ENCODE measurements at places on chromosomes 6 and 20. TPM values are rescaled to one million over a fixed set of nuclear protein-coding genes. Genes with fewer than 3 reads are reported as not detected.

- DNase-seq, result no peak
These were observed 39.6 kb upstream of the PRELID3B start for GRCh38 chr20:59082077-59082740.

The PGC gene
- polyA plus RNA-seq, result not detected

GRCh38 chr20:1632178-1632577 lies 12.4 kb upstream of the SIRPB1 start:
- DNase-seq, result no peak

GRCh38 chr6:134631398-134631924 lies 313.5 kb upstream of the SGK1 start:
- DNase-seq, result no peak

The TMEM170B gene
- 0.22 TPM for polyA plus RNA-seq

GRCh38 chr6:56231827-56232226 lies 15.6 kb downstream of the COL21A1 start:
- DNase-seq, result no peak

GRCh38 chr6:43413002-43413401 lies 14.3 kb upstream of the ABCC10 start:
- DNase-seq, result no peak

- no peak for DNase-seq
These were observed 10.5 kb upstream of the OGFRL1 start for GRCh38 chr6:71277926-71278600.

DNA sequence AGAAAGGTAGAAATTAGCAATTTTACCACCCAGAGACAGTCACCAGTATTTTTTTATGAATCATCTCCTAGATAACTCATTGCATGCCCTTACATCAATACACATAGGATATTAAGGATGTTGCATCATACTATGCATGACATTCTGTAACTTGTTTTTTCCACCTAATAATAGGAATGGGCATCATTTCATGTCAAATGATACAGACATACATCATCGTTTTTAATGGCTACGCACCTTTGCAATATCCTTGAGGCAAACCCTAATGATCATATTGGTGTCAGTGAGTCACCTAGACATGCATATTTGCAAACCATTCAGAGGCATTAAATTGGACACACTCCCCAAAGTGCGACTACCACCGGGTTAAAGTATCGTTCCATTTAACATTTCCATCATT lies 309.7 kb upstream of the AGPAT4 start:
- no peak for DNase-seq

The SNAP91 gene
- not detected for polyA plus RNA-seq

GRCh38 chr6:141199074-141199473 lies 933.7 kb upstream of the GJE1 start:
- peak; percentile 68 for DNase-seq

- DNase-seq, result no peak
These were observed 93.1 kb upstream of the FAM8A1 start for GRCh38 chr6:17506962-17507361.

Measured in AG04450 (cell line).